ENCODE measurements at places on chromosomes 6 and 20.

GRCh38 chr6:106223300-106223930 lies 102.1 kb downstream of the ATG5 start:
- DNase-seq, result peak; percentile 63

DNA sequence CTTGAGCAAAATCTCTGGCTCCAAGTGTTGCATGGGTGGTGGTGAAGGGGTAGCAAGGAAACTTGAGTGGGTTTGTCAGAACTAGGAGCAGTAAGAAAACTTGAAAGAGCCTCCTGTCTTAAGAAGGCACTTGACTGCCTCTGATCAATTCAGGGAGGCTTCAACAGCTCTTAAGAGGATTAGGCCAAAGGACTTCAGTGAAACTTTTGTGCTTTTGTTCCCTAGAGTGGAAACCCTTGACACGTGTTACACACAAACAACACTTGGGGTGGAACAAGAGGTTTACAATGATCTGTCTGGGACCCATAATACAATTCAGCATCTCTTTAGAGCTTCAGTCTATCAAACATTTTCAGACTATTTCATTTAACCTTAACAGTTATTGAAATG lies 80.1 kb upstream of the ARMC2 start:
- DNase-seq, result peak; percentile 41

DNA sequence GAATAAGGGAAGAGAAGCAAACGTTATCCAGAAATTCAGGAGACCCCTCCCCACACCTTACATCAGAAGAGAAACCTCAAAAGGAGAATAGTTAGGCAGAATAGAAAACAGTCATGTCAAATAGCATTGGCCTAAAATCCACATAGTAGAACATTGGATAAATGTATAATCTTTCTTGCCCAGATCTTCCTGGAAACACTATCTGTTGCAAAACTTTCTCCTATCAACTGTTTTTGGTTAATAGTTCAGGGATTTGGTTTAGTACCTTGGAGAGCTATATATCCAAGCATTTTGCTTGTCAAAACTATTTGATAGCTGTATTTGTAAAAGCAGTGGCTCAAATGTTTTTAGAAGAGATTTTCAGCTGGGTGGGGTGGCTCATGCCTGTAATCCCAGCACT lies 74.3 kb upstream of the PHACTR2 start:
- DNase-seq, result no peak

DNA sequence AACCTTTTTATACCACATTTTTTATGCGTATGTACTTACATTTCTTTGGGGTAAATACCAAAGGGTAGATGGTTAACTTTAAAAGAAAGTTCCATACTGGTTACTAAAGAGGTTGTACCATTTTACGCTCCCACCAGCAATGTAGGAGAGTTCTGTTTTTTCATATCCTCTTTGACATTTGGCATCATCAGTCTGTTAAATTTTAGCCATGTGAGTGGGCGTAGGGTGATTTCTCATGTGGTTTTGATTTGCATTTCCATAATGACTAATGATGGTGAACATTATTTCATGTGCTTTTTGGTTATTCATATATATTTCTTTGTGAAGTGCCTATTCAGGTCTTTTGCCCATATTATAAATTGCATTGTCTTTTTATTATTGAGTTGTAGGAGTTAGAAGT lies 194.2 kb downstream of the PRL start:
- DNase-seq, result no peak

DNA sequence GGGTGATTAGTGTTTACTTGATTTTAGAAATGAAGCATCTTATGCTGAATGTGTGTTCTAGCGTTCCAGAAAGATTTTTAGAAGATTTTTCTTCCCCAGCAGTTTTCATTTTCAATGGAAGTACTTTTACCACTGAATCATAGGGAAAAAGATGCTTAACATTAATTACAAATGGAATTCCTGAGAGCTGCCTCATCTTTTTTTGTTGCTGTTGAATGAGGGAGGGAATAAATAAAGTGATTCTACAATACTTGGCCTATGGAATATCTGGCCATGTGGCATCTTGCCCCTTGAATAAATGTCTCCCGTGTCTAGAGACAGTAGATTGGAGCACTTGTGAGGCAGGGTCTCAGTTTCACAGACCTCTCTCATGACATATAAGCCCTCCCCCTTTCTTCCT lies 44.1 kb upstream of the SLC22A1 start:
- no peak for DNase-seq

GRCh38 chr6:92109956-92110355 lies 1309.4 kb downstream of the EPHA7 start:
- no peak for DNase-seq

- DNase-seq, result no peak
Observed at GRCh38 chr6:49299279-49299678, 163.8 kb downstream of the MMUT start.

GRCh38 chr6:136644597-136644952 lies 94.4 kb upstream of the MAP7 start:
- no peak for DNase-seq

DNA sequence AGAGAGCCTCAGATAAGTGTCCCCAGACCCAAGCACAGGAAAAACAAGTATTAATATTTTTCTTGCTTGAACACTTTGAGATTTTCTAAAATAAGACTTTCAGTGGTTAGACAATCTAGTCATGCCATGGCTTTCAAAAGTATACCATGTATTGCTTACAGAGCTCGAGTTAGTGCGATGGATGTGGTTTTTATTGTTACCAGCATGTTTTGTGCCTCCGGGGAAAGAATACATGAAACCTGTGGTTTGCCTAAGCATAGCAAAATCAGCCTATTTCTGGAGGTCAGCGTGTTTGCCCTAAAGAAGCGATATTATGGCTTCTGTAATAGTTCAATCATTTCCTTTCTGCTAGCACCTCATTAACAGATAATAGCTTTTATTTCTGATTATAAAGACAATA lies 21.6 kb downstream of the RIN2 start:
- DNase-seq, result no peak

GRCh38 chr6:30981942-30982772 lies 1.4 kb upstream of the MUC21 start:
- peak; percentile 21 for DNase-seq

DNA sequence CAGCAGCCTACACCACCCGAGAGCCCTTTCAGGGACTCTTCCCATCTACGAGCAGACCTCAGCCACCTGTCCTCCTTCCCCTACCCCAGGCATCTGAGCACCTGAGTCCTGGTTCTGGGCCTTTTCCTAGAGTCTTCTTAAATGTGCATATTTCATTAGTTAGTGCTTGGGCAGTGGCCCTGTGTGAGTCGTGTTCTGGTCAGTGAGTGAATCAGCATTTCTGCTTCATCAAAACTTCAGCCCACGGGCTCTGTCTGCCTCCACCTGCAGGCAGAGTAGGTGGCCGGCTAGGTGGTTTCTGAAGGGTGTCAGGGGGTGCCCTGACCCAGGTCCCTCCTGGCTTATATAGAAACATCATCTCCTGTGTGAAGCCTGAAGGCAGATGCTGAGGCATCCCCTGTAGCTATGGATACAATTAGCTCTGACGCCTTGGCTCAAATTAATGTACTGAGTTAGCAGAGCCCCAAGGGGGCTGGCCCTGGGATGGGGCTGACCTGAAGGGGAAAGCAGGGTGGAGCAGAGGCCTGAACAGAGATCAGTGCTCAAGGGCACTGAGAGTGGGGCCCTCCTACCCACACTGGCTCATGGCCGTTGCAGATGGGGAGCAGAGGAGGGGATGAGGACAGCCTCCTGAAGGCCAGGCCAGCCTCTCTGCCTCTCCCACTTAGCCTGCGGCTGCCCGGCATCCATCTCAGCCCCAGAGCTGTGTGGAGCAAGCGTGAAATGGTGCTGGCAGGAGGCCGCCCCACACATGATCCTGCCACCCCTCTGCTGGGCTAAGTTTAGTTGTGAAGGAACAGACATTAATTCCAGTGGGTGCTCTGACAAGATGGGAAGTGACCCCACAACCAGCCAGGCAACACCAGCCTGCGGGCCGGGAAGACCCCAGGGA lies 13.6 kb downstream of the IP6K3 start:
- DNase-seq, result no peak

GRCh38 chr6:2773449-2773848 lies 8.3 kb downstream of the WRNIP1 start:
- no peak for DNase-seq

DNA sequence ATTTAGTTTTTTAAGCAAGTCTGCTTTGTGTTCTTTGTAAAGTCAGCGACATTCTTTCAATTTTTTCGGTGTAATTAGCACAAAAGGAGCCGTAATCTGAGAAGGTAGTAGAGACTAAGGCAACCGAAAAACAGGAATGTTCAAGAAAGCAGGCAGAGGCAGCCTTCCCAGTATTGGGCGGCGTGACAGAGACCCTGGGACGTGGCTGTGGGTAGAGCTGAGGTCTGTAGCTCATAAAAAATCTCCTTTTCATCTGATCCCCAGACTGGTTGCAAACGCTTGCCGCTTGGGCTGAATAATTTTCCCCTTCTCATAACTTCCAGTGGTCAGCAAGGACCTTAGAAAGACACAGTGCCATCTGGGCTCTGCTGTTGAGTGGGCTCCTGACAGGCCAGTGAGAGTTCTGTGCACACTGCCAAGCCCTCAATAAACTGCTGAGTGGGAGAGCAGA lies 30.8 kb downstream of the GNAS start:
- DNase-seq, result peak; percentile 79

DNA sequence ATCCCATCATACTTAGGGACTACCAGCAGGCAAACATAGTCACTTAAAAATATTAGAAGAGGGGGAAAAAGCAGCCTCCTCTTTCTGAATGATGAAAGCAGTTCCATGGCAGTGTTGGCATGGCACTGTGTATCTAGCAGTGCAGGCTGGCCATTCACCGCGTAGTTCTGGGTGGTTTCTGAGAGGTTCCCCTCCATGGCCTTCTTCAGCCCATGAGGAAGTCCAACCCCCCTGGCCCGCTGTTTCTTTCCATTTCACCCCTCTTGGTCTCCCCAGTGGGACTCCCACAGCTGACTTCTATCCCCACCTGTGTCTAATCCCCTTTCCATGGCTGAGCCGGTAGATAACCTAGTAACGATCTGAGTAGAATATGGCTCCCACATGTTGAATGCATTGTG lies 17.0 kb downstream of the PPARD start:
- DNase-seq, result no peak

DNA sequence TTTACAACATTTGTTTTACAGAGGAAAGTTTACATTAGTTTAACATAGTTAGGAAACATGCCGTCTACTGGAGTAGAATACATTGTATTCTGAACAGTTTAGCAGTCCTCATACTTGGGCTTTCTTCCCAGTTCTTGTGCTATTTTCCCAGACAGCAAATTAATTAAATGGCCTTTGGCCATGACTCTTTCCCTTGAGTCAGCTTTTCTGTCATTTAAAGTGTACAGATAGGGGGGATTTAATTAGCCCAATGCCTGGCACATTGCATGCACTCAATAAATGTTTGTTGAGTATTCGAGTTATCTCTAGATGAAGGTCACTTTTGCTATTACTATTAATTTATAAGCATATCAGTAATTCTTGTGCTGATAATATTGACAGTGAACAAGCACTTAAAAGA lies 1.6 kb downstream of the TMEM244 start:
- no peak for DNase-seq

DNA sequence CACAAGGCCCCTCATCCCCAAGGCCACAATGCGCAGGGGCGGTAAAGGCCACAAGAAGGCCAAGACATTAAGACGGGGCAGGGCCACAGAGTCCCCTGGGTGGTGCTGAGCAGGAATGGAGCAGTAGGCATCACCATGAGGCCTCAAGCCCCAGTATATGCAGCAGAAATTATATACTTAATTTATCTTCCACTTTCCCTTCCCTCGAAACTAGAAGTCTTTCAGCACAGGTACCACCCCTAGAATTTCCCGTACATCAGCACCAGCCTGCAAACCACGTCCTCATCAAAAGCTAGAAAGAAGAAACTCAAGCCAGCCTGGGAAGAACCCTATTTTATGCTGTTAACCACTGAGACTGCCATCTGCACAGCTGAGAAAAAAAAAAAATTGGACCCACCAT lies 89.4 kb downstream of the PLG start:
- DNase-seq, result no peak

GRCh38 chr6:16769986-16770376 lies 8.7 kb upstream of the ATXN1 start:
- DNase-seq, result no peak

DNA sequence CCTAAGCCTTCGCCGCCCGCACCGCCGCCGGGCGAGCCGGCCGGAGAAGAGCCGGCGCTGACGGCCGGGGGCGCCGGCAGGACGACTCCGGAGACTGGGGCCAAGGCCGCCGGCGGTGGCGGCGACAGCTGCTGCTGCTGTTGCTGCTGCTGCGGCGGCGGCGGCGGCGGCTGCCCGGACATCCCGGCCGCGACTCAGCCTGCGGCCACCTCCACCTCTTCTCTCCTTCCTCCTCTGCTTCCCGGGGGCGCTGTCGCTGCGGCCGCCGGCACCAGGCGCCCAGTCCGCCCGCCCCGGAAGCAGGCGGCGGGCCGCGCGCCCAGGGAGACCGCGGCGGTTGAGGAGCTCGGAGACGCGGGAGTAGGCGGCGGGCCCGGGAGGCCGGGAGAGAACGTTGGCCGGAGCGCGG lies 307 bp downstream of the RANBP9 start:
- peak; percentile 72 for DNase-seq

DNA sequence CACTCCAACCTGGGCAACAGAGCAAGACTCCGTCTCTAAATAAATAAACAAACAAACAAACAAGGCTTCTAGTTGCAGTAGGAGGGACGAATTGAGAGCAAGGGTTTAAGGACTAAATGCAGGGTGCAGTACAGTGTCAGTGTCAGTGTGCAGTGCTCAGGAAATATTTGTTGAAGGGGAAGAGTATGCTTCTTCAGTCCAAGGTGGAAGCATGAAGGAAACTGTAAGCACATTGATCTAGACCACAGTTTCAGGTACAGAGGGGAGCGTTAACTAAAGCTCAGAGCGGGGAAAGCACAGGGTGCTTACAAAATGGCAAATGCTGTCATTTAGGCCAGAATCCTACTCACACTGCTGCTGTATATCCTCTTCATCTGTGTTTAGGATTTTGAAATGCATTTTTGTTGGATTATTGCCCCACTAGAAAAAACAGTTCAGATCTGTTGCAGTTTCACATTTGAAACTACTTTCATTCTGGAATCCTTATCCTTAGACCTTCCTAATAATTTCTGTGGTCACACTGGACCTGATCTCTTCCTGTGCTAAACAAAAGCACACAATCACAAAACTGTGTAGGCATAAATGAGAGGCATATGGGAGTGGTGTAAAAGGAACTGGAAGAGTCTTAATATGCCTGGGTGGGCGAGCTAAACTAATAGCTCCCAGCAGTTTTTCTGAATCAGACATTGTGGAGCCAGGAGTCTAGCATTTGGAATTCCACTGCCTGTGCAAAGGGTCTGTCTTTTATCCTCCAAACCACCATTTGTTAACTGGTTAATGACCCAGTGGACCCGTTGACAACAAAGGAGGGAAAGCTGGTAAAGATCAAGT lies 41.4 kb downstream of the CBFA2T2 start:
- peak; percentile 38 for DNase-seq

DNA sequence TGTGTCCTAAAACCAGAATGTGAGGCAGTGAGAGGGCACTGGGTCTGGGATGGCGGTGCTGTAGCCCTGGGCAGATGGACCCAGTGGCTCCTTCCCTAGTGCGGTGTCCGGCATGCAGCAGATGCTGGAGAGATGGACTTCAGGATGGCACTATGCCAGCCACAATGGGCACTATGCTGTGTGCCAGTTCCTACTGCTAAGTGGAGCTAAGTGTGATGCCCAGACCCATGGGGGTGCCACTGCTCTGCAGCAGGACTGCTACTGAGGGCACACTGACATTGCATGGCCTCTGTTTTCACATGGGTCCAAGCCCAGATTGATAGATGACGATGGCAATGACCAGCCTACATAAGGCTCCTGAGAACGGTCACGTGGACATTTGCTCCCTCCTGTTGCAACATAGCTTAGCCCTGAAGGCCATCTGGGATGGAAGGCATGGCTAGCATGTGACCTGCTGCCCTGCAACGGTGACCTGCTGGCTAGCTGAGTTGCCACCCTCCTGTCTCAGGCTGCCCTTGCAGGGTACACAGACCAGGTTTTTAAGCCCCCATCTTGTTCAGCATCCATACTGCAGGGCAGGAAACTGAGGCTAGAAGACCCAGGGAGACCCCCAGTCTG lies 31.3 kb upstream of the KCNK16 start:
- no peak for DNase-seq
